Fibroblast of lung (primary cell): ENCODE measurements at places on chromosomes 4 and X. TPM values are rescaled to one million over a fixed set of nuclear protein-coding genes. Genes with fewer than 3 reads are reported as not detected.
A peak's percentile ranks its signal among the peaks of the same experiment; 100 is the strongest.

- DNase-seq, result peak; percentile 92
These were observed 187.9 kb downstream of the EPHA5 start for GRCh38 chr4:65482410-65482809.

DNA sequence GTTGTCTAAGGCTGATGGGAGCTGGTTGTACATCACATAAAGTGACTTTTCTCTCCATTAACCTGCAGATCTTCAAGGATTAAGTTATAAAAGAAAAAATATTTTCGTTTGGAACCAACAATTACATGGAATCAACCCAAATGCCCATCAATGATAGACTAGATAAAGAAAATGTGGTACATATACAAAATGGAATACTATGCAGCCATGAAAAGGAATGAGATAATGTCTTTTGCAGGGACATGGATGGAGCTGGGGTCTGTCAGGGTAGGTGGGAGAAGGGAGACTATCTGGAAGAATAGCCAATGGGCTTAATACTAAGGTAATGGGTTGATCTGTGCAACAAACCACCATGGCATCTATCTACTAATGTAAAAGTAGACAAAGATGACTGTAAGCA is 313.2 kb downstream of the FSTL5 start:
- no peak for DNase-seq

DNA sequence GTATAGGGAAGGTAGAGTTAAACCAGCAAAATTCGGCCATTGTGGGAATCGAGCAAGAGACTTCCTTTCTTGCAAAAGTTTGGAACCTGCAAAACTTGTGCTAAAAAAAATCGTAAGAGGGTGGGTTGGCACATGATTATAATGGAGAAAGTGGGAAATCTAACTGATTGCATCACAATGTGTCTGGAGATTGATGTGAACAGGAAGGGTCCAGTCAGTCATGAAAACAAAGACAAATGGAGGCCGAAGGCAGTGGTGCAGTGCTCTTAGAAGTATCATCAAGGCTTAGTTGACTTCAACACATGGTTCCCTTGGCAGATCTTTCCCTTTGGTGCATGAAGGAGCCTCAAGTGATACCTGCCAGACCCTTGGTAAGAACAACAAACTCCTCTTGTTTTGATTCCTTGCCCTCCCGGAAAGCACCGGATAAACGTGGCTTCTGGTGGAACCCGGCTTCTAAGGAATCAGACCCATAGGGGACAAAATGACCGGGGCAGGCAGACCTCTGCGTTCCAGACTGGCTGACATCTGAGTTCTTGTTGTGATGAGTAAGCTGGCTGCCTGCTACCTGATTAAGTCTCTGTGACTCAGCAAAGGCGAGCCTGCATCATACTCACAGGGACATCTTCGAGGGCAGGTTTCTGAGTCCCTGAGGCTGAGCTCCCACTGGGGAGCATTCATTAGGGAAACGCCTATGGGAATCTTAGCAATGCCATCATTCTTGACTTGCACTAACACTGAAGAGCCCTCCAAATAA is 87.7 kb upstream of the MAP3K15 start:
- peak; percentile 82 for DNase-seq

DNA sequence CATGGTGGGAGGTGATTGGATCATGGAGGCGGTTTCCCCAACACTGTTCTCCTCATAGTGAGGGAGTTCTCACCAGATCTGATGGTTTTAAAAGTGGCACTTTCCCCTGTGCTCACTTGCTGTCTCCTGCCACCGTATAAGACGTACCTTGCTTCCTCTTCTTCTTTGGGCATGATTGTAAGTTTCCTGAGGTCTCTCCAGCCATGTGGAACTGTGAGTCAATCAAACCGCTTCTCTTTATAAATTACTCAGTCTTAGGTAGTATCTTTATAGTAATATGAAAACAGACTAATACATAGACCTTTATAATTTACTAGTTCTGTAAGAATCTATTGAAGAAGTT is 82.5 kb upstream of the PITX2 start:
- DNase-seq, result no peak

- DNase-seq, result no peak
These were observed 46.9 kb downstream of the WFS1 start for GRCh38 chr4:6316461-6317003.

GRCh38 chr4:39873823-39874222 is 103.9 kb downstream of the PDS5A start:
- DNase-seq, result peak; percentile 24

DNA sequence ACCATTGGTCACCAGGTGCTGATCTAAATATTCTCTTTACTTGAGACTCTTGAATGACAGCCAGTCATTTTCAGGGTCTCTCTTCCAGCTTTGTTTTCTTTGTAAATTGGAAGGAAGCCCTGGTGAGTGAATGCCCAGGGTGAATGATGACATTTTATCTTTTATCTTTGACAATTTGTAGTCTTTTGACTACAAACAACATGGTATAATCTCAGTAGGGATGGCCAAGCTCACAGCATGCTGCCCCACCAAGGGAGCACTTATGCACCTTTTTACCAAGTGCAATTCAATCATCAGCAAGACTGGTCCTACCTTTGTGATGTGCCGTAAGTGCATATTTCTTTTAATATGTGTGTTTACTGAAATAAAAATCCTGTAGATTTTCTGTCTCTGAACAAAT is 5.7 kb downstream of the AFM start:
- DNase-seq, result no peak

GRCh38 chr4:19992471-19993093 is 259.1 kb upstream of the SLIT2 start:
- DNase-seq, result no peak

DNA sequence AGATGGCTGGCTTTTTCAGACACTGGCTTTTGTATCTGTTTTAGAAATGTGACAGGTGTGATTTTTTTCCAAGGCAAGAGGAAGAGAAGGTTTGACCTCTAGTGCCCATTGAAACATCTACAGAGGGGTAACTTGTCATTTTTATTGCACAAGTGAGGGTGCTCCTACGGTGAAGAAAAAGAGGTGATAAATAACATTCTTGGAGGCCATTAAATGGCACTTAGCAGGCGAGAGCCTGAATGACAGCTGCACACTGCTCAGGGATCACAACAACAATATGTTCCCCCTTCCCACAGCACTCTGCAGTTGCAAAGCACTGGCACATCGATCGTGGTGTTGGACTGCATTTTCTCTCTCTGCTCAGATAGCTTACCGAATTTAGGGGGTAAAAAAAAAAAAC is 22.9 kb downstream of the FAM184B start:
- no peak for DNase-seq

DNA sequence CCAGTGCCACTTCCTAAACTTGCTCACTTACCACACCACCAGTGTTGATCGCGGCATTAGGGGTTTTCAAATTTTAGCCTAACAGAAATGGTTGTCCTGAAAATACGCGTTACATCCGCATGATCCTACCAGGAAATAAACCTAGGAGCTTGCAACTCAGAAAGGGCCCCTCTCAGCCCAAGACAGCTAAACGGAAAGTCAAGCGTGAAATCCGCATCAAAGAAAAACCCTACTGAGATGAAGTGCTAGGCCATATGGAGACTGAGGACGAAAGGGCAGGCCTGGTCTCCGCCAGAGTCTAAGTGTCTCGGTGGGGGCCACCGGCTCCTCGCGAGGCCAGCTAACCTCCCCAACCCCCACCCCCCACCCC is 626 bp downstream of the YTHDC1 start:
- DNase-seq, result peak; percentile 46

GRCh38 chrX:36581030-36581429 is 427.1 kb upstream of the FAM47C start:
- DNase-seq, result no peak

DNA sequence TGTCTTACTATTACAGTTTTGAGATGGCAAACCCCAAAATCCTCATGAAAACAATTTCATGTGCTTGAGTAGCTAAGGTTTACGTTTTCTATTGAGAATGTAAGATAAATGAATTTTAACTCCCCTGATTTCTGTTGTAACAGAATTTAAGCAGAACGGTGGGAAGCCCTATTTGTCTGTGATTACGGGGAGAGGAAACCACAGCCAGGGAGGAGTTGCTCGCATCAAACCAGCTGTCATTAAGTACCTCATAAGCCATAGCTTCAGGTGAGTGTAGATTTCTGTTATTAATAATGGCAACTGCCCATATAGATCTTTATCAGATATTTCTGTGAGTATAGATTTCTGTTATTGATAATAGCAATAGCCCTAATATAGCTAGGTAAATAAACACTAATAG is 44.2 kb upstream of the RHOH start:
- no peak for DNase-seq

DNA sequence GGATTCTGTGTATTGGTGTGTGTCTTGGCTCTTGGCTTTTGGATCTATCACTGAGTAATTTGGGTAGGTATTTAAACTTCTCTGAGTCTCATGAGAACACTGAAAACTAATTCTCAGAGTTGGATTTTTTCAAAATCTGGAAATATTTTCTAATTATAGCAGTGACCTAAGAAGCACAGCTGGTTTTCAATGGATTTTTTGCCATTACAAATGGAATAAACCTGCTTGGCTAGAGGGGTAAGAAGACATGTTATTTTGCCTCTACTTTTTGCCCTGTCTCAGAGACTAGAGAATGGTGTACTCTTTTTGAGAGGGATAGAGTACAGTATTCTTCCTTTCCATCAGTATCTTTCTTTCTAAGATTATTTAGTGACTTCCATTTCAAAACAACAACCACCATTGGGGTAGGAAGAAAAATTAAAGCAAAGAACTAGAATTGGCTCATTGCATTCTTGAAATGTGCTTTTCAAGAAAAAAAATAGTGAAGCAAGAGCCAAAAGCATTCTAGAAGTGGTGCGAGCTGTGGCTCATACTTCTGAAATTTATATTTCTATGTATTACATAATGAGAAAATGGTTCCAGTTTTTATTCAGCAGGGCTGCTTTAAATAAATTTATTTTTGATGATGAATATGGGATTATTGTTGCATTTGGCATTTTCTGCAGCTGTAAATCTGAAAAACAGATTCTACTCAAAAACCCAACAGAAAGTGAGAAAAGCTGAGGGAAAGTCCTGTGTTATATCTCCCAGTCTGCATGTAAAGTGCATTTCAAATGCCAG is 850.2 kb upstream of the SLIT2 start:
- DNase-seq, result no peak

- no peak for DNase-seq
These were observed 373.0 kb downstream of the MID1IP1 start for GRCh38 chrX:39174241-39174771.

DNA sequence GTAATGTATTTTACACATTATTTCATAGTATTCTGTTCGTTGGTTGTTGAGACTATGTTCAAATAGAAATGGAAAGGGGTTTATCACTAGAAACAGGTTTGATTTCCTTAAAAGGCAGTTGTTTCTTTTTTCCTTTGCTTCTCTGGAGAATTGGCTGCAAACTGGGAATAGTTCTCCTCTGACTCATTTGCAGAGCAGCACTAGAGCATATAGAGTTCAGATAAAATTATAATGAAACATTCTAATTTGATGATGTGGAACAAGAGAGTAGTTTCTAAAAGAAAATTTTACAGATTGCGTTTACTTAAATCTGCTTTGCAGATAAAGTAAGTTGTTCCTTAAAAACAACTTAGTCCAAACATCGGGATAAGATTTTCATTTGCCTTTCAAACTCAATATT is 29.7 kb downstream of the SYNPO2 start:
- DNase-seq, result peak; percentile 94

DNA sequence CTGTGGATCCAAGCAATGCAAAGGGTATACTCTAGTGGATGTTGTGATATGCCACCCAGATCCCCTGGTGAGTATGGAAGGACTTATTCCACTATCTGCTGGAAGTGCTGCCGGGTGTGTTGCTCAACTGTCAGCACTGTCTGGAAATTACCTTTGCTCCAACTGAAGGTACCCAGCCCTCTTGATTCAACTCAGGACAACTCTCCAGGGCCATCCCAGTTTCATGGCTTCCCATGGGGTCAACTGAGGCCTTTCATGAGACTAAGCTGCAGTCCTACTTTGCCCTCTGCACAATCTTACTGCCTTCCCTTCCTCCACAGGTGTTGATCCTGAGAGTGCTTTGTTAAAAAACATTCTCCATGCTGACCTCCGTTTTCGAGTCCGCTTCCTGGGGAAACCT is 99.8 kb downstream of the SPRY1 start:
- DNase-seq, result no peak

DNA sequence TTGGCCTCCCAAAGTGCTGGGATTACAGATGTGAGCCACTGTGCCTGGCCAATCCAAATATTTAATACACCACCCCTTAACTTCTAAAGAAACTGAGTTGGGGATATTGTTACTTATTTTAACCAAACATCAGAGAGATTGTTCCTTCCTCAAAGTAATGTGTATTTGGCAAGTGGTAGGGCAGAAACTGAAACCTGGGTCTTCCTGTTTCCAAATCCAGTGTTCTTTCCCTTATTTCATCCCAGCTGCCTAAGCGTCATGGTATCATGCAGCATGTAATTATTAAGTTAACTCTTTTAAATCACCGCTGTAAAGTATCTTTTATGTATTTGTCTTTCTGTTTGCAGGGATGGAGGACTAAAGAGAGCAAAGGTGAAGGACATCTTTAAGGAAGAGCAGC is 68.4 kb downstream of the GPAT3 start:
- no peak for DNase-seq

DNA sequence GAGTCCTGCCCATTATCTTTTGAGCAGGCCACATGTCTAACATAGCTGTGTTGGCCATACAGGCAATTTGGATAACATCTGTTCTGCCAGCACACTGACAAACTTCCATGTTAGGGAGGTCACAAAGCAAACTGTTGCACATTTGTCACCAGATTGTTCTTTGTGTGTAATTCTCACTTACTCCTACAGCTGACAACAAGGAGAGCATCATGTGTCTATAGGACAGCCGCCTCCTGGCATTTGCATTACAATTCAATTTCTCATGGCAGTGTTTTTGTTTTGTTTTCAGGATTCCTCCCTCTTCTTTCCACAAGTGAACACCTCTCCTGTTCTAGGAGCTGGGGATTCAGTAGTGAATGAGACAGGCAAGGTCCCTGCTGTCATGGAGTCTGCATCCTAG is 94.3 kb upstream of the LEF1 start:
- no peak for DNase-seq

DNA sequence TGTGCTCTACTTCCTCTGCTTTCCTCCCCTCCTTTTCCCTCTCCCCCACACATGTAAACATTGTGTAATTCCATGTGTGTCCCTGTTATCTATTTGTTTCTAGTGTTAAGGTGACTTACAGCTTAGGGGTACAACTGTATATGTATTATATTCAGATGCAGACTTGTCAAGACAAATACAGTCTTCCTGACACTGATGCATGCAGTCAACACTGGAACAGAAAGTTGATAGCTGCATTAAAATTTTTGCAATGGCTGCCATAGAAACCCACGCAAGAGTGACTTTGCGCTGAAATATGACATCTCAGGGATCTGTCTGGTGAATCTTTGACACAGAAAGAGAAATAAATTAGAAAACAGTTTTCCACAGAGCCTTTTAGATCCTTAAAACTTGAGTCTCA is 656.7 kb downstream of the IL1RAPL1 start:
- DNase-seq, result no peak

ARHGAP6 gene
- 5.9 and 11.5 TPM in 2 replicates for polyA plus RNA-seq

CRLF2 gene
- polyA plus RNA-seq, result not detected in 2 replicates

SMIM10L2A gene
- polyA plus RNA-seq, result 0.01 and 0.02 TPM in 2 replicates

GAGE12H gene
- polyA plus RNA-seq, result not detected in 2 replicates

MAGEB10 gene
- not detected in 2 replicates for polyA plus RNA-seq

SSX2B gene
- polyA plus RNA-seq, result not detected in 2 replicates

XAGE3 gene
- not detected in 2 replicates for polyA plus RNA-seq

TMEM31 gene
- polyA plus RNA-seq, result 0.10 TPM in 1 of 2 replicates, not detected in the other

ASB5 gene
- polyA plus RNA-seq, result 0.30 and 1.0 TPM in 2 replicates
